ENCODE measurements at places on chromosomes 16 and 17. TPM values are rescaled to one million over a fixed set of nuclear protein-coding genes. Genes with fewer than 3 reads are reported as not detected.
A peak's percentile ranks its signal among the peaks of the same experiment; 100 is the strongest.

GRCh38 chr17:16478649-16479048, 13.3 kb downstream of the LRRC75A start:
- no peak for DNase-seq

GRCh38 chr16:85426806-85427205, 186.3 kb upstream of the GSE1 start:
- DNase-seq: peak; percentile 0

- DNase-seq: no peak
Observed at GRCh38 chr17:40070709-40071312, 8.0 kb downstream of the THRA start.

- peak; percentile 44 for DNase-seq
Observed at GRCh38 chr17:4142107-4142900, 526 bp downstream of the ZZEF1 start.

Gene TEKT1
- total RNA-seq: not detected

Gene DNAI2
- 0.47 TPM for total RNA-seq

Gene ADAD2
- 0.16 TPM for total RNA-seq

All from activated CD8-positive, alpha-beta T cell treated with anti-CD3 and anti-CD28 coated beads for 36 hours (primary cell).